ENCODE measurements at places on chromosomes 11 and 22. TPM values are rescaled to one million over a fixed set of nuclear protein-coding genes. Genes with fewer than 3 reads are reported as not detected.

Gene BARX2
- 0.17 TPM for polyA plus RNA-seq

Gene CHID1
- polyA plus RNA-seq, result 74.6 TPM

- no peak for DNase-seq
These were observed 19.5 kb downstream of the TXN2 start for GRCh38 chr22:36461665-36462649.

DNA sequence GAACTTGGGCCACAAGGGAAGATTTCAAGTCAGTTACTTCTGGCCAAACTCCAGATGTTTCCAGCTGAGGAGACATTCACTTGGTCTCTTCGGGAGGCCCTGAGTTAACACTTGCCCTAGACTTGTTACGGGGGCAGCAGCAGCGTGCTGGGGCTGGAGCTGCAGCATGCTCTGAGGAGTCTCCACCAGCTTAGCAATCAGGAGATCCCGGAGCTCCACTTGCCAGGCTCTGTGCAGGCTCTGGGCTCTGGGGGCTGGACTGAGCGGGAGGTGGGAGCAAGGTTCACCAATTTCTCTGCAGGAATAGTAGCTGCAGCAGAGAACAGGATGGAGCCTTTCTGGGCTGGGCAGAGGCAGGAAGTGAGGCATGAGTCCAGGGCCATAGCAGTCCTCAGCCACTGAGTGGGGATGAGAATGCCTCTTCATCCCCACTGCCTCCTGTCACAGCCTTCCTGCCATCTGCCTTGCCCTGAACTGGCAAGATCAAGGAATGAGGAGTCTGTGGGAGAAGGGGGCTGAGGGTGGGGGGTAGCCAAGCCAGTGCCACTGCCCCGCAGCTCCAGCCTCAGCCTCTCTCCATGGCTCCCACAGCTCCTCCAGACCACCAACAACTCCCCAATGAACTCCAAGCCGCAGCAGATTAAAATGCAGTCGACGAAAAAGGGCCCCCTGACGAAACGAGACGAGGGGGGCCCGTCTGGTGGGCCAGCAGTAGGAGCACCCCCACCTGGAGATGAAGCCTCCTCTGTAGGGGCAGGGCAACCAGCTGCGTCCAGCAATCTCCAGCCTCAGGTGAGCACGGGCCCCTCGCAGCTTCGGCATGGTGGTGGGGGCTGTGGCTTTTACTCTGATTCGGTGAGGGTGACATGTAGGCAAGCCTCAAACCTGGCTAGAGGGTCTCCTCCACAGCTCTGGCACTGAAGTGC lies 23.4 kb downstream of the GTPBP1 start:
- DNase-seq, result no peak

- DNase-seq, result no peak
These were observed 57.7 kb downstream of the TEAD1 start for GRCh38 chr11:12731841-12732336.

GRCh38 chr22:30212363-30212995 lies 34.1 kb downstream of the LIF start:
- no peak for DNase-seq

- no peak for DNase-seq
These were observed 96.9 kb downstream of the TRMU start for GRCh38 chr22:46432164-46433068.

DNA sequence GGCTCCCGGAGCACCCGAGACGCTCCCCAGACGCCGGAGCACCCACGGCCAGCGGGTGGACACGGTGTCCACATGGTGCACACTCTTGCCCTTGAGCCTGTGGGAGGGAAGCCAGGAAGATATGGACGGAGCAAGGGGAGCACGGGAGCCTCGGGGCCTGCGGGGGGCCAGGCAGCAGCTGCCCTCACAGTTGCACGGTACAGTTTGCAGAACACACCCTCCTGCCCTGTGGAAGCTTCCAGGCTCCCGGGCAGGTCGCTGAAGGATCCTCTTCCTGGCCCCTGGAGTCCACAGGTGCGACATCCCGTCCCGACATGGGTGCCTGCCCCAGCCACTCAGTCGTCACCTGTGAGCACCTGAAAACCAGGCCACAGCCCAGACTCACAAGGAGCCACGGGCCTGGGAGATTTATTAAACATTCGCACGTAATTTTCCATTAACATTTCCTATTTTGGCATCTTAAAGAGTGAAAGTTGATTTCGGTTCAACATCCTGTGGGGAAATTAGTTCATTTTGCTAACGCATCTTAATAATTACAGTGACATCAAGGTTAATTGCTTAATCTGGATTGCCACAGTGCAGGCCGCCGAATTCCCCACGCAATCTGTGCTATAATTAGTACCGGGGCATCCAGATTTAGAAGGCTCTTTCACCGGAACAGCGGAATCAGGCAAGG lies 253.3 kb downstream of the BRD1 start:
- DNase-seq, result no peak

Measured in brain (organoid and tissue), 16 donors.